Left renal pelvis (tissue), 4 donors: ENCODE measurements at places on chromosomes 16 and 17.

GRCh38 chr17:47665655-47666054 lies 15.9 kb downstream of the KPNB1 start:
- no peak for DNase-seq

GRCh38 chr17:34683390-34683789 lies 104.0 kb downstream of the TMEM132E start:
- DNase-seq, result no peak

DNA sequence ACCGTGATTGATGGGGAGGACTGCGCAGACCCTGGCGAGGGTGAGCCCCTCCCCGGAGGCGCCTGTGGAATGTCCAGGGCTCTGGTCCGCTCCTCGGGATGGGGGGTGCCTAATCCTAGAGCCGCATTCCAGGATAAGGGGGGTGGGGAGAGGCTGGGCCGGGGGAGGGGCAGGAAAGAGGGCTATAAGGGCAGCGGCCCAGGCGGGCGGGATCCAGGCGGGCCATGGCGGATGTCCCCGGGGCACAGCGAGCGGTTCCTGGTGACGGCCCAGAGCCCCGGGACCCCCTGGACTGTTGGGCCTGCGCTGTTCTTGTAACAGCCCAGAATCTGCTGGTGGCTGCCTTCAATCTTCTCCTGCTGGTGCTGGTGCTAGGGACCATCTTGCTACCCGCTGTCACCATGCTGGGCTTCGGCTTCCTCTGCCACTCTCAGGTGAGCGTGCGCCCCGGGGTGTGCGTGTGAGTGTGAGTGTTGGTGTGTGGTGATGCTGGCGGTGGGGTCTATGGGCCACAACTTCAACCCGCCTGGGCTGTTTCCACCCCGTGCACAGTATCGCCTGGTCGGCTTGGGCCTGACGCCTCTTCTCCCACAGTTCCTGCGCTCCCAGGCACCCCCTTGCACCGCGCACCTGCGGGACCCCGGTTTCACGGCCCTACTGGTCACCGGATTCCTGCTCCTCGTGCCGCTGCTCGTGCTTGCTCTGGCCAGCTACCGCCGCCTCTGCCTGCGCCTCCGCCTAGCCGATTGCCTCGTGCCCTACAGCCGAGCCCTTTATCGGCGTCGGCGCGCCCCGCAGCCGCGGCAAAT lies at the start of gene TMEM88:
Gene TMEM88 (plus strand): TSS at position 216 of the 809 bp plus-strand sequence. CDS start 9 bp downstream, at position 225.
- no peak for DNase-seq

DNA sequence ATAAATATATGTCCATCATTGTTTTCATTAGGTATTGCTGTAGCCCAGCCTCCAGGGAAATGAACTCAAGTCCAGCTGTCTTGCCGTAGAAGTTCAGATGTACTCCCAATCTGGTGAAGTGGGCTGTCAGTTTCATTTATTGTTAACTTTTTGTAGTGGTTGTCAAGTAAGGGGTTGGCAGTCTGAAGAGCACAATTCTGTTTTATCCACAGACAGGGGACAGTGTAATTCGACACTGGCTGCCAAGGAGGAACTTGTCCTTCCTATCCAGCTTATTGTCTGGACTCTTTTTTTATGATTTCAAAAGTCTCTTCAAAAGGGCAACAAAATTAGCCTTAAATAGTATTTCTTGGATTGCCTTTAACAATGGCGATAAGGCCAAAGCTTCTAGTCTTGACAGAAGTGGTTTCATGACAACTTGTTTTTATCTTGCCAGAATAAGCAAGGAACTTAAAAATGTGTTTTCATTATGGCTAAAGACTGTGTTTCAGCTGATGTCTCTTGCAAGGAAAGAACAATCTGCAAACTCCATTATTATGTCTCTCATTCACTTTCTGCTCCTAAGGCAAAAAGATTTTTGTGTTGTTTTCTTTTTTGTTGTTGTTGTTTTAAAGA lies 73.9 kb upstream of the TANC2 start:
- DNase-seq, result no peak

DNA sequence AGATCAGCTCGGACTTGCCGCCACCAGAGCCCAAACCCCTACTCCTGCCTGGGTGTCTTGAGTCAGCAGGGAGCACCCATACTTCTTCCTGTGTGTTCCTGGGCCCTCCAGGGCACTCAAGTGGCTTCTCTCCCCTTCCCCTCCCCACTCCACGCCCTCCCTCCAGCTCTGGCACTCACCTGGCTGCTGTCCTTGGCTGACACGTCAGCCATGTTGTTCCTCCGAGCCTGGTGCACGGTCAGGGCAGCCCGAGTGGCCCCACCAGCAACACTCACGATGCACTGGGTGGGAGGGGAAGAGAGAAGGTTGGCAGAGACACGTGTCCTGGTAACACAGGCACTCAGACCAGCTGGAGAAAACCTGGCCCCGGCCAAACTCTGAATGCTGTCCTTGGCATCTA lies 11.5 kb downstream of the RUSF1 start:
- DNase-seq, result no peak

DNA sequence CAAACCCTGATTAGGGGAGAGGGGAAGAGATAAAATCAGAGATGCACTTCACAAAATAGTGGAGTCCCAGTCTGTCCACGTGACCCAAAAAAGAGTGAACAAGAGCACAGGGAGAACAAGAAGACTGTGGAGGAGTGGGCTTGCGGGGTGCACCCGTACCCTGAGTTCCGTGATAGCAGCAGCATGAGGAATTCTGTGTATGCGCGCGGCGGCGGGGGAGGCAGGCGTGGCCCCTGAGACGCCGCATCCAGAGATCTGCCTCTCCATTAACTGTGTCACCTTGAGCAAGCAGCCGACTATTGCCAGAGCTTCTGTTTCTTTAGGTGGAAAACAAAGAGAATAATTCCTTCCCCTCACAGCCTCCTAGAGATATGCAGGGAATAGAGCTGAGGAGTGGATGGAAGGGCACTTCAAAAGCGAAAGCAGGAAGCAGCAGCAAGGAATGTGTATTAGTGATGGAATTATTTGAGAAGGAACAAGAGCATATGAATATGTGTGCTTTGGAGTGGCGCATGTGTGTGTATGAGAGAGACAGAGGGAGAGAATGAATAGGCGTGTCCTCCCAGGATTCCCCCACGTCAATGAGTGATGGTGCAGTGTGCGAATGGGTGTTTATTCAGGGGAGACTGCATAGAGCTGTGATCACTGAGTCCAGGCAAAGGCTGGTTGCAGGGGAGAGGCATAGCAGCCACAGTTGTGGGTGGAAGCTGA lies 10.4 kb upstream of the SOX9 start:
- DNase-seq, result no peak
